ENCODE measurements at places on chromosomes 2 and 18.

GRCh38 chr2:110852541-110853263 lies 120.3 kb downstream of the ACOXL start:
- no peak for DNase-seq

DNA sequence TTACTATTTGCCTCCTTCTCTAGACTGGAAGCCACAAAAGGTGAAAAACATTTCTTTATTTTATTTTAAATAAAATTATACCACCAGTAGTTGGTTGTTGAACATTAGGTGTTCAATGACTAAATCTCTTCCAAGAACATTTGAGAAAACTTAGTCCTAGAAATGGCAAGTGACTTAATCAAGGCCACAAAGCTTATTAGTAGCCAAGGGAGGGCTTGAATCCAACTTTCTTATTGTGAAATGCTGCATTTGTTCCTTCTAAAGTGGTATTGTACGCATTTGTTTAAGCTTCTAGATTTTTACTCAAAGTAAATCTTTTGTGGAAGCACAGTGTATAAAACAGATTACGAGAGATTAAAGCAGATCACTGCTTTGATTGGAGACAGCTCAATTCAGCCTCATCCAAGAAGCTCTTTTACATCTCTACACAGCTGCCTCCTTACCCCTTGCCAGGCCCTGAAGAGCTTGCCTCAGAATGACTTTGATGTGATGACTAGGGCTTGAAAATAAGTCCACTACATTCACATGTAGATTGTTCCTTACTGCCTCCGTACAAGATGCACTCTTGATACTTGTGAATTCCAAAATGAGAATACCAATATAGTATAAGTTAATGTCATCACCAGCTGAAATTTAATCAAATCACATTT lies 244.8 kb downstream of the XIRP2 start:
- no peak for DNase-seq

DNA sequence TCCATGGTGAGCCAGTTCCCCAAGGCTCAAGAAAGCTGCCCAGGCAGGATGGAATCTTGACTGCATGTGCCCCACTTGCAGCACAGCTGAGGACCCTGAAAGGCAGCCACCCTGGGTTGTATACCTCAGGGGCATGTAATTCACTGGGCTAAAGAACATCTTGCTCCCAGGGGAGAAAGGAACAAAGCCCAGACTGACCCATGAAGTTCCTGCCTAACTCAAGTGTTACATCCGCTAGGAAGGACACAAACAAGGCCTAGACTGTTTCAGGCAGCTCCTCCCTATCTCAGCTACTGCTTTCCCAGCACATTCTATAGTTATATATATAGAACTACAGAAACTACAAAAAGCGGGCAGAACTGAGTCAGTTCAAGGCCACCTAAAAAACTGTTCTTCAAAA lies 69.0 kb downstream of the RBM43 start:
- DNase-seq = no peak

GRCh38 chr2:71742953-71743601 lies 289.7 kb downstream of the DYSF start:
- DNase-seq = peak; percentile 83

- no peak for DNase-seq
Observed at GRCh38 chr2:187134306-187134705, 285.3 kb upstream of the ZSWIM2 start.

DNA sequence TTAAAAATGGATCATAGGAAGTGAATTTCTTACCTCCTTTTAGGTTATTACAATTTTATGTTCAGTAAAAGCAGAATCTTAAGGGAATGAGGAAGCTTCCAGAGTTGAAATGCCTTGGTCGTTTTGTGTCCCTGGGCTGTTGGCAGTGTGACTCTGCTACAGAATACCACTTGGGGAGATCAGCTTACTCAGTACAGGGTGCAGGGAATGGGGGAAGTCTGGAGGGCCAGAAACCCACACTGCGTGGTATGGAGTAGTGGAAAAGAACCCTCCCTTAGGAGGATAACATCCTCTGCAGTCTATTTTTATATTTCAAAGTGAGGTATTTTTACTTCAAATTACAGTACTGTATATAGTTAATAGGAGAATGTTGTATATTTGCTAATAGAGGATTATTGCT lies 51.1 kb downstream of the R3HDM1 start:
- no peak for DNase-seq

GRCh38 chr2:6741229-6741628 lies 124.5 kb downstream of the CMPK2 start:
- no peak for DNase-seq

DNA sequence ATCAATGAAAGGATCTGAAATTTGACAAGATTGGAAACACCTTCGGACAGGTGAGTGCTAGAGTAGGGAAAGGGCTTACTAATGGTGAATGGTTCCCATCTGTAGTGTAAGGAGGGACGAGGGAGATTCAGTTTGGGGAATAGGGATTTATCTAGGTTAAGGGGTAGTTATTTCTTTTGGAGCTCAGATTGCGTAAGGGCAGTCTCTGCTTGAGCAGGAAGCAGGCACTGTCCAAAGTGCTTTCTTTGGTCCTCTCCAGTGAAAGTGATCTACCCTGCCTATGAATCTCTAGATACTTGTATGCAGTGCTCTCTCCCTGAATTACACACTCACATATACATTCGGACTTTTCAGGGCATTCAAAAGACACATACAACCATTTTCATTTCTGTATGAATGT lies 272.9 kb upstream of the FIGN start:
- DNase-seq = no peak
